Left cardiac atrium (tissue), 4 donors: ENCODE measurements at places on chromosomes 5 and 9.
A peak's percentile ranks its signal among the peaks of the same experiment; 100 is the strongest.

DNA sequence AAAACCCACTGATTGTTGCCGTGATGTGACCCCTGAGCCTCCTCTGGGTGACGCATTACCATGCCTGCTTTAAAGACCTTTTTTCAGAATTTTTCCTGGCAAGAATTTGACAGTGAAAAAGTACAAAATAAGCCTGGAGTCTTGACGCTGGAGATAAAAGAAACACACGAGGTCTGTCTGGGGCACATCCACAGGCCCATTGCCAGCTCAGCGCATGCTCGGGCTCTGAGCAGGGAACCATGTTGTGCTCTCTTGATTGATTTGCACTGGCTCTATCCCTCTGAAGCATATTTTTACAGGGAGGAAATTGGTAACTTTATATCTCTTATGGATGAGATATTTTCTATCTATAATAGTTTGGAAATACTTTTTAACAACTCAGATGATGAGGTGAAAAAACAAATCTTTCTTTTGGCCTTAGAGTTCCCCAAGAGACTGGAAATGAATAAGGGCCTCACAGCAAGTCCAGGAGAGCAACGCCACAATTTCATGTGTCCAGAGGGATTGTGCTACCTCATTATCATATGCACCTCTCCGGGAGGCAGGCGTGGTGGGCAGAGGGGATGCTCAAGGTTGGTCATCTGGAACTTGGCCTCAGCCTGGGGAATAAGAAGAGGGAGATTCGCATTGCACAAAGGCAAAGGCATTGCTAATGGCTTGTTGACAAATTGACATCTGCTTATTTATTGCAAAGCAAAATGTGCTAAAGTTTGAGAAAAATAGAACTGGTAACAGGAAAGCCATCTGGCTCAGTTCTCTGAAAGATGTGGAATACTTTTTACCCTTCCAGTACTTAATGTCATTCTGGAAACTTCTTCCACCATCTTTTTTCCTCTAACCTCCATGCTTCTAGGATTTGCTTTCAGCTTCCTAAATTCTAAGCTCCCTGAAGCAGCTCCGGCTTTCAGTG lies 183.8 kb downstream of the PJA2 start:
- DNase-seq: peak; percentile 41

DNA sequence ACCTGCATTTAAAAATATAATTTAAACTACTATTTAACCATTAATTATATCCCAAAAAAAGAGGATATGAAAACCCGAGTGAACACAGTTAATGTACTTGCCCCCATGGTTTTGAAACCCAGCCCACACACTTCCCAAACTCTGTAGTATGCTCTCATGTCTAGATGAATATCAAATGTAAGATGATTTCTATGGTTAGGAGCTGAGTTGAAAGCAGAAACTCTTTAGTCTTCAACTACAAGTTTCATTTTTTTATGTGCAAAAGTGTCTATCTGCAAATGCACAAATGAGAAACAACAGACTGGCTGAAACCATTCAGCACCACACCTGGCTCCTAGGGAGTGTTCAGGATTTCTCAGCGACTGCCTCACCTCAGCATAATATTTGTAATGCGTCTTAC lies 183.3 kb downstream of the SEMA5A start:
- DNase-seq: no peak

- DNase-seq: peak; percentile 80
Measured at GRCh38 chr5:72179028-72179815, 71.9 kb downstream of the MAP1B start.

DNA sequence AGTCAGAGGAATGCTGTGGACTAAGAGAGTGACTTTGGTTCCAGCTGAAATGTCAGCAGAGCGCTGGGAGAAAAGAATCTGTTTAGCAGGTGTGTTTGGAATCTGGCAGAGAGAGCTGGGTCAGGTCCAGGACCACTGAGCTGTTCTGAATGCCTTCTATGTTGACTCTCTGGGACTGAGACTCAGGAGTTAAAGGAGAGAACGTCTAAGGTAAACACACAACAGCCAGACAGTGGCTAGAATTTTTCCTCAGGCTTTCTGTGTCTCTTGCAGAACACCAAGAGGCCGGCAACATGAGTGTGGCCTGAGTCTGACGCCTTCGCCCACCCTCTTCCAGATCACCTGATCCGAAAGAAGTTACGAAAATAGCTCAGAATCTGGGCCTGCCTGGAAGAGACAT lies 107.2 kb upstream of the ZNF462 start:
- no peak for DNase-seq

DNA sequence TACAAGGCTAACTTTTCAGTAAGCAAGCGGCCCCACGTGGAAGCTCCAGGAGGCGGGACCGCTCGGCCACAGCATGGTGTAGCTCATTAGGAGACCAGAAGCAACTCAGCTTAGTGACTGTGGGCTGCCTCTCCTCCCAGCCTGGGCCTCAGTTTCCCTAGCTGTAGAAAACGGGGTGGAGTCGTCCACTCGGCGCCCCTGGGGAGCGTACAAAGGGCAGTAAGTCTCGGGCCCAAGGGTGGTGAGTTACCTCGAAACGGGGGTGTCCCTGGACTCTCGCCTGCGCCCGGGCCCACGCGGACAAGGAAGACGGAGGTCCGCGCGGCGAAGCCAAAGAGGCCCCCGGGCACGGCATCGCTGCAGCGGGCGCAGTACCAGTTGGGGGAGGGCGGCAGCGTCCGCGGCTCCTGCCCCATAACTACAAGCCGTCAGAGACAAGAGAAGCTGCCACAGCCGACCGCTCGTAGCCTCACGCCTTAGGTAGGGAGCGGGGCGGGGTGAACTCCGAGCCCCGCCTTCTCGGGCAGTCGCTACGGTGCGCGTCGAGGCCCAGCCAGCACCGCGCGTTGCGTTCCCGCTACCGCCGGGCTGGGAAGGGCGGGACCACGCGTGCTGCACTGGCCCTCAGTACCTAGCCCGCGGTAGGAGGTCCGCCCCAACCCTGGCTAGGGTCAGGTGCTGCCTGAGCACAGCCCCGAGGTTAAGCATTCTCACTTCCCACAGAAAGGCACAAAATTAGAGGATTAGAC lies at the start of gene GEMIN5:
TSS of gene GEMIN5 (minus strand) at position 494 of the 749 bp plus-strand sequence. CDS start at position 416, 78 bp downstream.
- DNase-seq: peak; percentile 89

DNA sequence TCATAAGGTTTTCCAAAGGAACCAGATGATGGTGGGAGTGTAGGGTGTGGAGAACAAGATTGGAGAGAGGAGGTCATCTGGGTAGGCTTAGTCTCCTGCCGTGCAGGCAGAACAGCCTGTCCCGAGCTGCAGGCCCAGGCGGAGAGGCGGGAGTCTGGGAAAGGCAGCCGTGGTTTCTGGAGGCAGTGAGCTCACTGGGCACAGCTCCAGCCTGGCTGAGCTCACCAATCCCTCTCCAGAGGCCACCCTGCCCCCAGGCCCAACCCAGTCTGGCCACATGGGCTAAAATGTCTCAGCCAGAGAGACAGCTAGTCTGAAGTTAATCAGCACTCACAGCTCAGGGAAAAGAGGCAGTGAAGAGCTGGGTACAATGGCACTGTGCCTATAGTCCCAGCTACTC lies 12.3 kb downstream of the P4HA2 start:
- peak; percentile 96 for DNase-seq

DNA sequence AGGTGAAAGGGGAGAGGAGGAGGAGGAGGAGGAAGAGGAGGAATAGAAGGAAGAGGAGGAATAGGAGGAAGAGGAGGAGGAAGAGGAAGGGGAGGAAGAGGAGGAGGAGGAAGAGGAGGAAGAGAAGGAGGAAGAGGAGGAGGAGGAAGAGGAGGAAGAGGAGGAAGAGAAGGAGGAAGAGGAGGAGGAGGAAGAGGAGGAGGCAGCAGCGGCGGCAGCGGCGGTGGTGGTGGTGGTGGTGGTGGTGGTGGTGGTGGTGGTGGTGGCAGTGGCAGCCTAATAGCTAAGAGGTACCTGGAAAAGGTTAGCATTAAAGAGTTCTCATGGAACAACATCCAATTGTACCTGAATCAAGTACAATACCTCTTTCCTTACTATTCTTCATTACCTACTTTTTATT lies 32.5 kb downstream of the UBAP2 start:
- DNase-seq: no peak
